Activated CD4-positive, alpha-beta T cell treated with anti-CD3 and anti-CD28 coated beads, Interleukin-2, amount 10 ng/mL, durations not matched to agents 24 days and 14 days (primary cell): ENCODE measurements at places on chromosomes 6 and 20. TPM values are rescaled to one million over a fixed set of nuclear protein-coding genes. Genes with fewer than 3 reads are reported as not detected.

GRCh38 chr6:43746071-43746470, 23.9 kb upstream of the VEGFA start:
- no peak for DNase-seq

DNA sequence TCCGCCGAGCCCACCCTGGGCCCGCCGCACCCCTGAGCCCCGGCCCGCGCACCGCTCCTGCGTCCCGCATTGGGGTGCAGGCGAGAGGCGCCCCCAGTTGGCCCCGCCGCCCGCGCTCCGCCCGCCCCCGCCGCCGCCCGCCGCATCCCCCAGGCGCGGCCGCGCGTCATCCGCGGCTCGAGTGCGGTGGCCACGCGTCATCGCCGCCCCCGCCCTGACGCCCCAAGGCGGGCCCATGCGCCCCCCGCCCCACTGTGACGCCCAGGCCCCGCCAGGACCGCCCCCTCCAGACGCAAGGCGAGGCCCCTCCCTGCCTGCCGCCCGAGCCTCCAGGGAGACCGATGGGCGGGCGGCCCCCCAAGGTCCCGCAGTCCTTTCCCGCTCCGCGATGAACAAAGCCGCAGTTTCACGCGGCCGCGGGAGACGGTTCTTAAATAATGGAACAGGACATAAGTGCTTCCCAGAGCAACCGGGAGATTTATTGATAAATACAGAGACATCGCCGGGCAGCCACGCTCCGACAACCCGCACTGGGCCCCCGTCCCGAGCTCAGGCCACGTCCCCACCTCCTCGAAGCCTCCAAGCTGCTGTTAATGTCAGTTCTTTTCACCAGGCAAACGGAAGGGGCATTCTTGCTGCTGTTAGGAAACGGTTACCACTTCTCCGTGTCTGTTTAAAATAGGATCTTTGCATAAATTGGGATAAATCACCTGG, at the start of gene ANKRD60:
TSS of gene ANKRD60 (minus strand) at position 170 of the 714 bp plus-strand sequence. CDS start at position 170, 0 bp downstream.
- DNase-seq: peak; percentile 75

DNA sequence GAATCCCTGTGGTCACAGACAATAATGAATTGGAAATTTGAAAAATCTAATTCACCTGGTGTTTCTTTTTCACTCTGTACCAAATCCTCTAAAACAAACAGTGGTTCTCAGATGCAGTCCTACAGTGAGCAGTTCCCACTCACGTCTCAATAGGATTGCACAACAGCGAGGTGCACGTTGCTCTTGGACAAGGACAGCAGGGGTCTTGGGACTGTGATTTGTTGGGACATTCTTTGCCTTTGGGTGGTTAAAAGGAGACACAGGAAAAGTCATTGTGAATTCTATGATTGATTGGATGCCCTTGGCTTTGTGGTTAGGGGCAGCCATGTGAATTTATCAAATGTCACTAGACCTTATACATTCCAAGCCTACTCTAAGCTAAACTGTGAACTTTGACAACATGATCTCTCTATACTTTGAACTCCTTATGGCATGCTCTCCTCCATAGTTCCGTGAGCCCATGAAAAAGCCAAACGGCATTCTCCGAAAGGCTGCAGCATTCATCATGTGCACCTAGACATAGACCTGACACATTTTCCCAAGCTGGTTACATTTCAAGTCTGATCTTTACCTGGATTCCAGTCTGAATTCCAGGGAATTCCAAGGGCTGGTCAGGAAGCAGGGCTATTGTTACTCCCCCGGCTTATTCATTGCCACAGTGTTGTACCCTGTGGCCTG, 647 bp downstream of the UNC93A start:
- DNase-seq: no peak

- DNase-seq: peak; percentile 83
Observed at GRCh38 chr20:37627060-37627766, 66.6 kb upstream of the CTNNBL1 start.

- peak; percentile 51 for DNase-seq
Observed at GRCh38 chr6:31426395-31427354, 23.3 kb downstream of the MICA start.

DNA sequence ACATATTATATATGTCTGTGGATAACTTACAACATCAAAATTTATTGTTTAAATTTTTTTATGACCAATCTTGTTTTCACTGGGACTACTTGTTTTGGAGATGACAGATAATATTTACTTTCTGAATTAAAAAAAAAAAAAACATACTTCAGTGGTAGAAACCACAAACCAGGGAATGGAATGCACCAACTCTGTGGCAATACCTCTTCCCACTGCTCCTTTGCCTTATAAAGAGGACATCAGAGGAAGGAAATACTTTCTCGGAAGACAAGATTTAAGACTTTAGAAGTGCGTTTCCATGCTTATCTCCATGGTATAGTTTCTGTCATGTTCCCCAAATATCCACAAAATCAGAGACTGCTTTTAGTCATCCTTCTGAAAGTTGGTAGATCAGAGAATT, 1241.1 kb upstream of the EYS start:
- no peak for DNase-seq

- DNase-seq: no peak
Observed at GRCh38 chr20:54084727-54085388, 14.5 kb upstream of the BCAS1 start.

DNA sequence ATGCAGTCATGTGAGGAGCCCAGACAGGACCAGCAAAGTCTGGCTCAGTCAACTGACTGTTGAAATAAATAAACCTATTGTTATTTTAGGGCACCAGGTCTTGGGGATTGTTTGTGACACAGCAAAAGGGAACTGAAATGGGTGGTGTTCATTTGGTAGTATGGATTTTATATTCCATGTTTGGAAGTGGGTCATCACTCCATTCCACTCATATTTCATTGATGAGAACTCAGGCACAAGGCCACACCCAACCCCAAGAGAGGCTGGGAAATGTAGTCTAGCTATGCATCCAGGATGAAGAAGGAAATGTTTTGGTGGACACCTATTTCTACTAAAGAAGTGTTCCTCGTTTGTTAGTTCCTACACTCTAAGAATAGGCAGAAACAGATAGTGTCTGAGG, 64.9 kb upstream of the BTBD3 start:
- DNase-seq: no peak

Gene ECHDC1
- total RNA-seq: 60.2 and 63.1 TPM in 2 replicates

Gene GRIK2
- not detected in 2 replicates for total RNA-seq

Gene OVOL2
- not detected in 2 replicates for total RNA-seq
